ENCODE measurements at places on chromosomes 2 and 18.

GRCh38 chr2:127658641-127659407 is 12.9 kb downstream of the GPR17 start:
- no peak for DNase-seq

- DNase-seq, result no peak
These were observed 459.5 kb upstream of the CDH20 start for GRCh38 chr18:60873708-60874107.

DNA sequence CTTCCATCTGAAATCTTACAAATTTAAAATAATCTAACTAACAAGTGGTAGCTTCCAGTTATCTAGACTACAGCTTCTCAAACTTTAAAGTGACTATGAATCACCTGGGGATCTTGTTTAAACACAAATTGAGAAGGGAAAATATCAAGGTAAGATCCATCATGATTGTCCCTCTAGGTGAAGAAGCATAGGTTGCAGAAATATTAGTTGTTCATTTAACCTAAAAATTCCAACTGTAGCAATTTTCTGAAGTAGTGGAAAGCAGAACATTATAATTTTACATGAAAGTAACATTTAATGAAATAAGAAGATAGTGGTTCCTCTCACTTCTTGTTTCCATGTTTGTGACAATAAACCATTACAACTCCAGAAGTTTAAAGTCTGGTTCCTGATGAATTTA is 17.3 kb downstream of the GALNT3 start:
- no peak for DNase-seq

GRCh38 chr18:32920796-32921787 is 148.3 kb upstream of the KLHL14 start:
- DNase-seq, result no peak

DNA sequence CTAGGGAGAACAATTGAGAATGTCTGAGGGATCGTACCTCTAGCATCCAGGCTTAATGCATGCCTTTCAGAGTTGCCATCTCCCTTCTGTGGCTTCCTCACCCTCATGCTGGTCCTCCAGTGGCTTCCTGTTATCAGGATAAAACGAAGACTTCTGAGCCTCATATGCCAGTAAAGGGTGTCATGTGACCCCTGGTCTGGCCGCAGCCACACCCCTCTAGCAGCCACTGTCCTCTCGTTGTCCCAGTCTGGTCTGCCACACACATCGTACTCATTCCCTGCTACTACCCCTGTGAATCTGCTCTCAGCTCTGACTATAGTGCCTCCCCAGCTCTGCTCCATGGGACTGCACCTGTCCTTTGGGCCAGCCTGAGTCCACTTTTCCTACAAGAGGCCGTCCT is 62.6 kb upstream of the TMEM177 start:
- no peak for DNase-seq

GRCh38 chr2:120791962-120792297 is 56.3 kb downstream of the GLI2 start:
- DNase-seq, result no peak

DNA sequence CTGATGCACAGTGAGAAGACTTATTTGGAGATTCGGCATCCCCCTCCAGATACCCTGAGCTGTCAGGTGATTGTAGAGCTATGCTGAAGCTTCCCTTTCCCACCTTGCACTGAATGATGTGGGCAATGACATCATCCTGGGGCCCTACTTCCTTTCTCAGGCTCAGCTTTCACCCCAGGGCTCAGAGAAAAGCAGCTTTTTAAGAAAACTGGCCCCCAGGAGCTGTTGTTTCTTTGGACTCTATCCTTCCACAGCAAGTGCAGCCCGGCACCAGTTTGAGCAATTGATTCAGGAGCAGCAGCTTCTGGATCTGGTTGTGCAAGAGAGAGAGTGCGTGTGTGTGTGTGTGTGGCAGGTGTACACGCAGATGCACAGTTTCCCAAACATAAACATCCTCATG is 251.3 kb downstream of the ANAPC1 start:
- DNase-seq, result no peak
